ENCODE measurements at places on chromosomes 1 and 21.

GRCh38 chr1:1780598-1781525 lies 2.6 kb upstream of the NADK start:
- DNase-seq, result no peak

GRCh38 chr1:44323947-44324346 lies 31.1 kb downstream of the ERI3 start:
- DNase-seq, result no peak

GRCh38 chr1:159791031-159791430 lies 10.3 kb downstream of the DUSP23 start:
- no peak for DNase-seq

DNA sequence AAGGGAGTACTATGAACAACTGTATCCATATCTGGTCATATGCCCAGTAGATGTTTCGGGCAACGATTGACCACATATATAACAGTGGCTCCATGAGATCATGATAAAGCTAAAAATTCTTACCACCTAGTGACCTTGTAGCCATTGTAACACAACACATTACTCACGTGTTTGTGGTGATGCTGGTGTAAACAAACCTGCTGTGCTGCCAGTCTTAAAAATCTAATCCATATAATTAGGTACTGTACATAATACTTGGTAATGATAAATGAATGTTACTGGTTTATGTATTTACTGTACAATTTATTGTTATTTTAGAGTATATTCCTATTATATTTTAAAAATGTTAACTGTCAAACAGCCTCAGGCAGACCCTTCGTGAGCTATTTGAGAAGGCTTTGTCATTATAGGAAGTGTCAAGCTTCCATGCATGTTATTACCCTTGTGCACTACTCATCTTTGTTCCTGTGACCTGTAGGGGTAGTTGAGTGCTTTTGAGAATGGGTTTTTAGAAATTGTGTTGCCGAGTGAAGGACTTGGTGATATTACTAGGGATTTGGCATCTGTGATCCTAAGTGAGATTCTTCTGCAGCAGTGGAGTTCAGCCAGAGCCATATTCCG lies 23.6 kb downstream of the DIP2A start:
- no peak for DNase-seq

- DNase-seq, result no peak
These were observed 1548.6 kb upstream of the B3GALT2 start for GRCh38 chr1:194734970-194735369.

DNA sequence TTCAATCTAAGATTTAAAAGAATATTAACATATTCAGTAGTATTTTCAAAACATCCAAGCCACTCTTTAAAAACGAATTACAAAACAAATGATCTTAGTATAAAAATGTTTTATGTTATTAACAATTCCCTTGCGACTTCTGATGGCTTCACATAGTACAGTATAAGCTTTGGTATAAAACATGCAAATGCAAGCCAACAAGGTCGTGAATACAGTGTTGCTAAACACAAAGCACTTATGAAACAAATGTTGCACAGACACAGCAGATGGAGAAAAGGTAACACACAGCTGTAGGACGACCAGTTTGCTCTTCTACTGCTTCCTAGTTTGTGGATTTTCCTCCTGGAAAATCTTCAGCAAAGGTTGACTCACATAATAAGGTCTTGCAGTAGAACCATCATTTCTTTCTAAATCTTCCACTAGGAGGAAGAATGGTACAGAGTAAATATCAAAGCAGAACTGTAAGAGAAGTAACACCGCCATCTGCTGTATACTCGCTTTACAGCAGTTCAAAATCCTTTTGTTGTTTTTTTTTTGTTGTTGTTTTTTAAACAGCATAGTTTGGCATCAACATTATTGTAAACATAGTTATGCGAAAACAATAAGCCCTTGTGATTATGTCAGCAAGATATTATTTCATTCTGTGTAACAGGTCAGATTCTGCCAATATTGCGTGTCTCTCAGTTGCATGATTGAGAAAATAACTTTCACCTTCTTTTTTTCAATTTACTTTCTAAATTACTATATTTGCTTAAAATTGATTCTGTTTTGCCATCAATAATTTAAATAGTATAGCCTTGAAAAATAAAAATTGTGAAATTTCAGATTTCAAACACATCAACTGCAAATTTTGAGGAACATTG lies 69.5 kb downstream of the LHX8 start:
- DNase-seq, result no peak

- no peak for DNase-seq
These were observed 11.0 kb upstream of the TMEM200B start for GRCh38 chr1:29134695-29135028.

DNA sequence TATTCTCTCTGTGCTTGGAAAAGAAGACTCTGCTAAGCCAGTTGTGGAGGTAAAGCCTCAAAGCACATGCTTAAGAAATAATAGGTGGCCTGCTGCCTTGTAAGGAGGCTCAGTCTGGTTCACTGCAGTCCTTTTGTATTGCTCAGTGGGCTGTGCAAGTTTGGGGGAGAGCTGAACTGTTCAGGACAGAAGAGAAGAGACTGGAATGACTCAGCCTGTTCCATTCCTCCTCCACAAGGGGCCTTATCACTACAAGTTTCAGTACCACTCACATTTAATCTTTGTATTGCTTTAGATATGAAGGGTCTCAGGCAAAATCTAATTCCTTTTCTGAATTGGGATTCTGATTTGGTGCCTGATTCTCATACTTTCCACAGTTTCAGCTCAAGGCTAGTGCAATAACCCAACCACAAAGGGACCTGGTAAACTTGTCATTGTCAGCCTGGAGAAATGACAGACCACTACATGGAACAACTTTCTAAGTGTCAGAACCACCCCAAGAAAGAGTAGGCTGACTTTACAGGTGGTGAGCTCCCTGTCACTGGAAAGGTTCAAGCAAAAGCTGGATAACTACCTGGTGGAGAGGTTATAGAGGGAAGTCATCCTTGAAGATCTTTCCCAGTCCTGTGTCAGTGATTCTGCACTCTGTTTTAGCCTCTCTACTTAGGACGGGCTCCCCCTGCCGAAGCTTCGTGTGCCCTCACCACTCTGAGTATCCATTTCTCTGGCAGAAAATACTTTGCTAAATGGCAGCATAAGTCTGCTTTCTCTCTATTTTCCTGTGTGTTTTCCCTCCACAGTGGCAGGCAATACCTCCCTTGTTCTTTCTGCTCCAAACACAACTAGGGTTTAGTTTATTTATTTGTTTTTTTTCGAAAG lies 162.9 kb upstream of the GJB5 start:
- DNase-seq, result no peak

GRCh38 chr1:166980818-166981217 lies 5.5 kb upstream of the ILDR2 start:
- DNase-seq, result no peak

GRCh38 chr1:108792420-108792819 lies 45.9 kb downstream of the STXBP3 start:
- no peak for DNase-seq

GRCh38 chr1:165060285-165060793 lies 296.2 kb downstream of the LMX1A start:
- DNase-seq, result no peak

- no peak for DNase-seq
These were observed 4.1 kb downstream of the TAGLN2 start for GRCh38 chr1:159921251-159921650.

DNA sequence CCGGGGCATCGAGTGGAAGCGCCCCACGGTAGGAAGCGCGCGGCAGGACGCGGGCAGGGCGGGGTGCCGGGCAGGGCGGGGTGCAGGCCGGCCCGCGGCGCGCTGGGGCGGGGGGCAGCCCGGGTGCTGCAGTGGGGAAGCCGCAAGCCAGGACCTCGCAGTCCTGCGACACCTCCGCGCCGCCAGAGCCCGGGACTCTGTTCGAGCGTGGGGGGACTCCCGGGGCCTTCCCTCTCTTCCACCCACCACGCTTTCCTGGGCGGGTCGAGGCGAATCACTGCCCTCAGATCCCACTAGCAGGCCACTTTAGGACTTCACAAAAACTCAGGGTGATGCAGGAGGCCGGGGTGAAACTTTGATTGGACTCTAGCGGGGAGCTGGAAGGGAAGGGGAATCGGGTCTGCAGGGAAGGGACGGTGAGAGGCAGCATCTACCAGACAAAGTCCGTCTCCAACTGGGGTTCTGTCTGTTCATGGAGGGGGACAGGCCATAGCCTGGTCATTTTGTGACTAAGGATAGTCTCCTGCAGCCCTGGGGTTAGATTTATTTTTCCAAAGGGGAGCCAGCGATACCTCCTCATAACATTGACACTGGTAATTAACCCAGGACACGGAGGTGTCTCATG lies 623 bp downstream of the CAPN2 start:
- no peak for DNase-seq

- DNase-seq, result no peak
These were observed 47.0 kb downstream of the ACTL8 start for GRCh38 chr1:17802164-17802563.

DNA sequence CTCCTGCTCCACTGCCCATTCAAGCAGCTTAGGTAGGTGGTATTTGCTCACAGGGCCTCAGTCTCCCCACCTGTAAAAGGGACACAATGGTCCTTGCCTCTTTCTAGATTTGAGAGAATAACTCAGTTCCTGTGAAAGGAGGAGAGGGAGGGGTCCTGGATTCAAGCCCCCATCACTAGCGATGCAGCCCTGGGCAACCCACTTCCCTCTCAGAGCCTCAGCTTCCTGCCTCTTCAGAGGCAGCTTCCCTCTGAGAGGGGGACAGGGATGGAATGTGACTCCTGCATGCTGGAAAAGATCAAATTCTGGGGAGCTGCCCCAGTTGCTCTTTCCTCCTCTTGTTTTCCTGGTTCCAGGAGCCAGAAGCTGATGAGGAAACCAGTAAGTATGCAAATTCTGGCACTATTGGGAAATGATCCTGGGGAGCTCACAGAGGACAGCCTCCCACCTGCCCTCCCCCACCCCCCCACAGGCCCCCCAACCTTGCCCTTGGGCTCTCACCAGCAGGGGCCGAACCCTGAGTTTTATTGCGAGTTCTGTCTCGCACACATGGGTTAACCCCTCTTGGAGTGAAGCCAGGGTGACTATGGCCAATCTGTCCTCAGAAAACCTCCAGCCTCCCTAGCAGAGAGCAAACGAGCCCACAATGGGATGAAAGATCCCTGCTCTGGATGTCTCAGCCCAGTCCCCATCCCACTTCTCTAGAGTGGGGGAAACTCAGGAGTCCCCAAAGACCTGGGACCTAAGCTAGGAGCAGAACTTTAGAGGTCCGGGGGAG lies 11.7 kb downstream of the ZC3H12A start:
- DNase-seq, result no peak

DNA sequence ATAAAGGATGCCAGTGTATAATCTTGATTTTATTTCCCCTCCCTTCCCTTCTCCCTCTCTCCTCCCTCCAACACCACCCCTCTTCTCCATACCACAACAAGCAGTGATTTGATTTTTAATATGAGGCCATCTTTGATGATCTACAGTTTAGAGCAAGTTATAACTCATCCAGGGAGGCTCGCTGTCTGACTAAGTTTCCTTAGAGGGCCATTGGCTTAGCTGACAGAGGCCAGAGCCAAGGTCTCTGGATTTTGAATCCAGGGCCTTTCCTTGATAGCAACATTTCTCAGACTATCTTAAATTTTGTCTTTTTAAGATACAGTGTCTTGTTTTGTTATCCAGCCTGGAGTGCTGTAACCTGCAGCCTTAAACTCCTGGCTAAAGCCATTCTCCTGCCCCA lies 431.0 kb upstream of the USP24 start:
- no peak for DNase-seq

DNA sequence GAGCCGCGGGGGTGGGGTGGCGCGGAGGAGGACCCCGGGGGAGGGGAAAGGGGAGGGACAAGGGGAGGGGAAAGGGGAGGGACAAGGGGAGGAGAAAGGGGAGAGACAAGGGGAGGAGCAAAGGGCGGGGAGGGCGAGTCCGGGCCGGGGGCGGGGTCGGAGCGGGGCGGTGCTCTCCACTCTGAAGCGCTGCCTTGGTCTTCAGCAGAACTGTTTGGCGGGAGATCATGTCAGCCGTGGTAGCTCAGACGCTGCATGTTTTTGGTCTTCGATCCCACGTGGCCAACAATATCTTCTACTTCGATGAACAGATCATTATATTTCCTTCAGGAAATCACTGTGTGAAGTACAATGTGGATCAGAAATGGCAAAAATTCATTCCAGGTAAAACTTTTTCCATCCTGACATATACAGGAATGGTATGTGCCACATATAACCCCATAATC lies 420 bp downstream of the CFAP57 start:
- DNase-seq, result peak; percentile 59

Data from progenitor cell of endocrine pancreas (in vitro differentiated cells).